ENCODE measurements at places on chromosomes 12 and 14. TPM values are rescaled to one million over a fixed set of nuclear protein-coding genes. Genes with fewer than 3 reads are reported as not detected.

DNA sequence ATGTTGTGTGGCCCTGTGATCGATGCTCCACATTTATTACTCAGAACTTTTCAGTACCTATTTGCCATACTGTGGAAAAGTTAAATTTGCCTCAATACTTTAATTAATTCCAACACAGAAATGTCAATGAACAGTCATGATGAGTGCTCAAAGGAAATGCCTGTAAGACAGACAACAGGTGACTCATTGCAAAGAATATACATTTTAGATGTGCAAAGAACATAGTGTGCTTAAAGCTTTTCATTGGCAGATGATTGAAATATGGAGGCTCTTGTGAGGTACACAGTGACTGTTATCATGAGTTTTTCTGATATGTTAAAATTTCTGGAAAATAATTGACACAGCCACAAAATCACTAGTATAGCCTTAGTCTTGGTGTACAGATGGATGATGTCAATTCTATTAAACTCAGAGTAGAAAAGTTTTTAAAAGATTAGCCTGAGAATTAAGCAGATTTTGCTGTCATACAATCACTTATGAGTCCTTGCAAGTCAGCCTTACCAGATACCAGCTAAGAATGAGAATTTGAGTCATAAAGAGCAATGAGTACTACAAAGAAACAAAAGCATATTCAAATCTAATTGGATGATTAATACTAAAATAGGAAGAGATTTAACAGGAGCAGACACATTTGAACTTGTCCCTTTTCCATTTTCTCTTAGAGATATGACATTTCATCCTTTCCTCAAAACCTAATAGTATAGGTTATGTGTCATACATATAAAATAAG is 544.1 kb downstream of the KCNH5 start:
- DNase-seq = no peak

DNA sequence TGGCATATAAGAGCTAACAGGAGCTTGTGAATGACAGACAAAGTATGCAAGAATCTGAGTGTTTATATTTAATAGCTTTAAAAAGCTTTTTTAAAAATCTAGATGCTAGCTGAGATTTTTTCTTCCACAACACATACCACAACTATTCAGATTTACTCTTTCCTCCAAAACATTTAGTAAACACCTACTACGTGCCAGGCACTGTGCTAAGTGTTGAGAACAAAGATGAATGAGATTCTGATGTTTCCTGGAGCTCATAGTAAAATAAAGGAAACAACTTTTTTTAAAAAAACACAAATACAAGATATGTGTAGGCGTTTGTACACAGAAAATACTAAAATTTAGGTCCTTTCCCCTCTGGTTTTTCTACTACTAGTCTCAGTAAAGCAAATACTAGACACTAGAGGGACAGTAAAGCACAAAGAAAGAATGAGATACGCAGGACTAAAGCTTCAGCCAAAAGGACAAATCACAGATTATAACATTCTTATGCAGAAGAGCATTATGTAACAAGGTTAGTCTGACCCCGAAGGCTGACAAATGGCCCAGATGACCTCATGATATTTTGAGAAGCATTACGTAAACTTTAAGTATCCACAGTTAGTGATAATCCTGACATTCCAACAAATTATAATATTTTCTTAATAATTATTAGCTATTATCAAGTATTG is 78.6 kb upstream of the PAWR start:
- DNase-seq = no peak

DNA sequence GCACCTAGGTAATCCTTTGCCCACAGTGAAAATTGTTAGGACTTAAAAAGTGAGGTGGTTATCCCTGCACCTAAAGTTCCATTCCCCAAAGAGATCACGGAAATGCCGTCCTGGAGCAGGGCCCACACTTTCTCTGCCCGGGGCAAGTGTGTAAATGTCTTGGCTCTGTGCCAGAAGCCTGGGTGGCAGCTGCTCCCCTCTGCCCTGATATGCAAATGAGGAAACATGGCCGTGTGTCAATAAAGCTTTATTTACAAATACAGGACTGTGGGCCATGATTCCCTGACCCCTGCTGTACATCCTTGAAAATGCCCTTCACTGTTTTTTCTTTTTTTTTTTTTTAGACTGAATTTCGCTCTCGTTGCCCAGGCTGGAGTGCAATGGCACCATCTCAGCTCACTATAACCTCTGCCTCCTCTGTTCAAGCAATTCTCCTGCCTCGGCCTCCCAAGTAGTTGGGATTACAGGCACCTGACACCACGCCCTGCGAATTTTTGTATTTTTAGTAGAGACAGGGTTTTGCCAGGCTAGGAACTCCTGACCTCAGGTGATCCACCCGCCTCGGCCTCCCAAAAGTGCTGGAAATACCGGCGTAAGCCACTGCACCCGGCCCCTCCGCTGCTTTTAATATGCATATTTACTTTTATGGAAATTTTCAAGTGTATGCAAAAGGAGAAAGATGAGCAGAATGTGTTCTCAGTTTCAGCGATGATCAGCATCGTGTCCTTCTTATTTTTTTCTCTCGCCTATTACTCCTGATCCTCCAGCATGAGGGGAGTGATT is 75.5 kb downstream of the GALNT9 start:
- DNase-seq = no peak

OAS2 gene
- total RNA-seq = 1.0 TPM

DNA sequence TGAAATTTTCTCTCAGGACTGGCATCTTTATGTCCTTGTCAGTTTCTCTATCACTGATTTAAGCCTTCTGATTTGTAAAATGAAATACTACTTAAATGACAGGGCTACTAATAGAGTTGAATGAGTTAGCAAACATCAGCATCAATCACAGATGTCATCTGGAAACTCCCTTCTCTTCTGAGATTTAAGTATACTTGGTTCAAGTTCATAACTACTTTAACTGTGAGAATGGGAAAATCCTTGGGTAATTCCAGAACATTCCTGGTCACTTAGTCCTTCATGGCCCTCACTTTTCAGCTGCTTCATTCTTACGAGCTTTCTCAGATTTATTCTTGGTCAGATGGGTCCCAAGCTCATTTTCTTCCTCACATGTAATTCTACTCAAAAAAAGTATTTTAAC is 1655.3 kb upstream of the FLRT2 start:
- no peak for DNase-seq

GRCh38 chr12:12613344-12613743 is 1.7 kb downstream of the CREBL2 start:
- peak; percentile 16 for DNase-seq

BTG1 gene
- 13.9 TPM for total RNA-seq

- DNase-seq = no peak
Observed at GRCh38 chr12:51527966-51528365, 63.1 kb upstream of the SCN8A start.

DNA sequence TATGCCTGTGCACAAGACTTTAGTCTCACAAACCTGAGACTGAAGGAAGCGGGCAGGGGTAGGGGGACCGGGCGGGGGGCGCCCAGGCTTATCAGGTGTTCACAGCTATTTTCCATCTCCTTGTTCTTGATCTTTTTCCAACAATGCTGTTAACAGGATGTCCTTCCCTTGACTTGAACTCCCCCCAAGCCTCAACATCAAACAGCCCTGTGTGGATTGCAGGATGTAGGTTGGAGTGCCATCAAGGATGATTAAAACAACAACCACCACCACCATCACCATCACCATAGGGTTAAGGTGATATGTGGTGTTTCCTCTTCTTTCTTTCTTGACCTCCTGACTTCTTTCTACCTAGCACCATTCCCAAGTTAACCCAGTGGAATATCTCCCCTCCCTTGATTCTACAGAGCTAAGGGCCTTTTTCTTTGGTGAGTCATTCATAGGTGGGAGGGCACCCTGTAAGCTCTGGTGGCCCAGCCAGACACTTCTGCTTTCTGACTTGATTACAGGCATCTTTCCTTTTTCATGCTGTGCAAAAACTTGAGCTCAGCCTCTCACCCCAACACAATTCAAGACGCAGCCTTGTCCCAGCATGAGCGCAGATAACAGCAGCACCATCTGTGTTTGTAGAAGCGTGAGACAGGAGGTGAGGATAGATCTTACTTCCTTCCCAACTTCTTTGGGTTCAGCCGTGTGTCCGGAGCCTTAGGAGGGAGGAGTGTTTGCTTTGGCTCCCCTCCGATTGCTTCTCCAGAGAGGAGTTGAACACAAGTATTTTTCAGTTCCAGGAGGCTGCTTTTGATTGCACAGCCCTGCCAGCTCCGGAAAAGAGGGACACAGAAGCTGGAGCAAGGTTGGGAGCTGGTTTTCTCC is 26.8 kb downstream of the FLVCR2 start:
- DNase-seq = no peak

GRCh38 chr12:117034701-117035151 is 64.5 kb downstream of the TESC start:
- no peak for DNase-seq

DNA sequence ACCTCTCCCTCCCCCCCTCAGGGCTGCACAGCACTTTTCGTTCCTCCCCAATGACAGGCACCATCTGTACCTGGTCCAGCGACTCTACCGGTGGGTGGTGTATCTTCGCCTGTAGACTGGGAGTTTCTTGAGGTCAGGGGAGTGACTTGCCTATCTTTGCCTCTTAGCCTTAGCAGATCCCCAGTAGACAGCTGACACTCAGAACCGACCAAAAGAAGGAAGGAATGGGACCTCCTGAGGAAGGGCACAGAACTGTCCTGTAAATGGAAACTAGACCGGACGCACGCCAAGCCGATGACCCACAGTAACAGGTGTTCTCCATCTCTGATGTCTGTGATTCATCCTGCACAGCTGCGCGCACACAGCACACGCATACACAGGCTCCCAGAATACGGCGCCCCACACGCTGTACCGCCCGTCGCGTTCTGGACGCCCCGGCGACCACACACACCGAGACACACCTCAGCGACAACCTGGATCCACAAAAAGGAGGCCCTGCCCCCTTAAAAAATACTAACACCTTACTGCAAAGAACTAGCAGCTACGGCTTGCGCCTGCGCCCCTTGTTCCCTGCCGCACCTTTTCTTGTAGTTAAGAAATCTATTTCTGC is 673 bp upstream of the TTC9 start:
- peak; percentile 43 for DNase-seq

ANO2 gene
- total RNA-seq = not detected

DNA sequence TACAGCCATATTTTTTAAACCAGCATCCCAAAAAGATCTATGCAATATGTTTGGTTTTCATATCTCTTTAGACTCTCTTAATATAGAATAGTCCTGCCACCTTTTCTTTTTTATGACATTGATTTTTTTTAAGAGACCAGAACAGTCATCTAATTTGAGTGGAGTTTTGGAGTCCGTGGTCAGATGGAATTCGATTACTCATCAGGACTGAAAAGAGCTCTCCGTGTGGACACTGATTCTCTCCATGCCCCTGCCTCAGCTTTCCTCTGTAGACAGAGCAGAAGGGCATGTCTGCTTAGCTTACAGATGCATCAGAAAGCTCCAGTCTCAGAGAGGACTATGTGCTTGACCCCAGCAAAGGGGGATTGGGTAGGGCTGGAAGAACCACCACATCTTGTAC is 27.8 kb downstream of the SMCO2 start:
- DNase-seq = peak; percentile 90

- no peak for DNase-seq
Observed at GRCh38 chr12:8455271-8455670, 491 bp upstream of the CLEC6A start.

MFAP5 gene
- 390 TPM for total RNA-seq

GRCh38 chr14:95221531-95221930 is 64.2 kb upstream of the DICER1 start:
- no peak for DNase-seq

DNA sequence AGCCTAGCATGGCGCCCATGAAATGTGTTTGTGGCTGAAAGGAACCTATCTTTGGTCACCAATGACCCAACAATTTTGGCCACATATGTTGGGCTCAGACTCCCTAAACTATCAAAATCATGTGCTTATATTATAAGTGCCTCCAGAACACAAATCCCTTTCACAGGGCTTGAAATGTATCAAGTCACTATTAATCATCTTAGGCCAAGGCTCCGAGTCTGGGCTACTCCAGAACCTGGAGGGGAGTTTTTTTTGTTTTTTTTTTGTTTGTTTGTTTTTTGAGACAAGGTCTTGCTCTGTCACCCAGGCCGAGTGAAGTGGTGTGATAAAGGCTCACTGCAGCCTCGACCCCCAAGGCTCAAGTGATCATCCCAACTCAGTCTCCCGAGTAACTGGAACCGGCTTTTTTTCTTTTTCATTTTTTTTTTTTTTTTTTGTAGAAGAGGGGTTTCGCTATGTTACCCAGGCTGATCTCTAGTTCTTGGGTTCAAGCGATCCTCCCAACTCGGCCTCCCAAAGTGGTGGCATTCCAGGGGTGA is 989 bp upstream of the DRAM1 start:
- peak; percentile 62 for DNase-seq

- peak; percentile 57 for DNase-seq
Observed at GRCh38 chr12:24937553-24938244, 11.2 kb downstream of the BCAT1 start.

PSMA6 gene
- total RNA-seq = 171 TPM

GLS2 gene
- total RNA-seq = not detected

- DNase-seq = no peak
Observed at GRCh38 chr14:88003425-88003824, 1.5 kb upstream of the GPR65 start.

DNA sequence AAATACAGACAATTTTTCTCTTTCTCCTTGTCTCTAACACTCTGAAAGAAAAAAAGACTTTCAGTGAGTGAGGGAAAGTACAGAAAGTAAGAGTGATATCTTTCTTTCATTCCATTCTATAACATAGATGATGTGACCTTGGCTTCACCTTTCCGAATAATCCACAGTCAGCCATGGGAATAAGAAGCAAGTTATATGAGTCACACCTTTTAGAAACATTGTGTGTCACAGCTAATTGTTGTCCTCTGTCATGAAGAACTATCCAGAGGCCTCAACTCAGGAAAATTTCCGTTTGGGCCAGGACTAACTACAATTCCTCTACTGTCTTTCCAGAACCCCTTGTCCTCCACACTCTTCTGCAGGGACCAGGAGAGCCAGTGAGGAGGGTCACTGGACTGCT is 209.7 kb upstream of the FAR2 start:
- DNase-seq = peak; percentile 67

- no peak for DNase-seq
Observed at GRCh38 chr14:72869407-72870329, 24.2 kb downstream of the DPF3 start.

DNA sequence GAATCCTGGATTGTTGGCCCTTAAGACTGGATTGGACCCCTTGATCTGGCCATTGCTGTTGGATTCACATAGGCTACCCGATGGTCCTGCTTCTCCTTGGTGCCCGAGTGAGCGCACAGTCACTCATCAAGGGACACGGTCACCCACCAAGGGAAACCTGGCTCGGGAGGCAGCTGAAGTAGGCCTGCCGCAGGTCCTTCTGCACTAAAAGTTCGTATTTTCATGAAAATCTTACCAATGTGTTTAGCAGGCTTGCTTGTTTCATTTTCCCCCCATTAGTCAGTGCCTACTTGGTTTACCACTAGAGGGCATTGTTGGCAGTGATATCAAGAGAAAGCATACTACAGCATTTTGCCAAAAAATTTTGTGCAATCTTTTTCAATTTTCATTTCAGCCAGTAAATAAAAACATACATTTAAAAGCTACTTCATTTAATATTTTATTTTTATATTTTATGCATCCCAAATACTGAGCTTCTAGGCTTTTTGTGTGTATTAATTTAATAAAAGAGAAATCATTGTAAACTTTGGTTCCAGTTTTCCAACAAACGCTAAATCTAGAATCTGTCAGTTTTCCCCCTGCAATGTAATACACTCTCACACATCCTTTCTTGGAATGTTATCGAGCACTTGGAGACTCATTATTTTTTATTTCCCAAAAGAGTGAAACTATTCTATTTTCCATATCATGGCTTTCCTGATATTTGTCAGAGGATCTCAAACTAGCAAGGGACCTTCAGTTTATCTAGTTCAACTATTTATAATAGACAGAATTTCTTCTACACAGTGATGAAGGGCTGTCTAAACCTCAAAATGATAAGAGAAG is 116.7 kb downstream of the LMNTD1 start:
- DNase-seq = peak; percentile 88

All from GM23248 (cell line).